ENCODE measurements at places on chromosomes 5 and 9. TPM values are rescaled to one million over a fixed set of nuclear protein-coding genes. Genes with fewer than 3 reads are reported as not detected.

DNA sequence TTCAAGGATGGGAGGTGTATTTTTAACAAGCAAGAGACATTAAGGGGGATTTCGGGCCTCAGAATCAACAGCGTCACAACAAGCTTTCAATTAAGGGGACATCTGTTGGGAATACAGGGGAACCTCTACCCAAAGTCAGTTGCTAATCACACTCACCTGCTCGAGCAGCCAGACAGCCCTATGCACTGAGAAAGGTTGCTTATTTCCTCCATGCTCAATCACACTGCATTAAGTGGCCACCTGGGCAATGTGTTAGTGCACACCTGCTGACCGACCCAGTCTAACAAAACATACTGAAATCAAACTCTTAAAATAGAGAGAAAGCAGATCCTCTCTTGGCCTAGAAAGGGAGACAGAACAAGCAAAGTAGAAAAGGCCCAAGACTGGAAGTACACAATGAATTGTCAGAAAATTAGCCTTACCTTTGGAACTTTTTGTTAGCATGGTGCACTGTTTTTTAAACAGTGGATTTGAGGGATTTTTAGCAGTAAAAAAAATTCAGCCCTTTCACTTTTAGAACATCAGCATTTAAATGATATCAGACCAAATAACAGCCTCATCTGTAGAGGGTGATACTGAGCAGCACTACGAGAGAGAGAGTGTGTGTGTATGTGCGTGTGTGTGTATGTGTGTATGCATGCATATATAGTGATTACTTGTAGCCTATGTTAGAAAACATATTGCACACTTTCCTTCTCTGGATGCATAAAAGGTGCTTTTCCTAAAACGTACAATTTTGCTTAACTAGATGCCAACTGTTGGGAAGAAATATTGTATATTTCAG, 1118.6 kb upstream of the DMAC1 start:
- no peak for DNase-seq

GRCh38 chr5:127031147-127031862, 947 bp upstream of the MARCHF3 start:
- DNase-seq: peak; percentile 13

The GPRIN1 gene
- total RNA-seq: 0.54 TPM

The CATSPER3 gene
- 1.4 TPM for total RNA-seq
